Sciatic nerve (tissue), 2 donors: ENCODE measurements at places on chromosomes 11 and 22.

DNA sequence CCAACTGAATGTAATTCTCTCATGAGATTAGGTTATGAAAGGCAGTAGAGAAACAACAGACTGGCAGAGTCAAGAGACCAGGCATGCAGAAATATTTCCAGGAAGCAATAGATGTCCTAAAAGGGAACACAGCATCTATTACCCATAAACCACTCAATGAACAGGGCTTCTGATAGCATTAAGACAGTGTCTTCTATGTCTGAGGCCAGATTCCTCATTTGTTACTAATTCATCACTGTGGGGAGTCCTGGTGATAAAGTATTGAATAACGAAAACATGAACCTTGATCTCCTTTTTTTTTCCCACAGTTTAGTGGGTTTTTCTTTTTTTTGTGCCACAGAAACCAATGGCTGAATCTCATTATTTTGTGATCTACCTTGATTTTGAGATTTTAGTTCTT, 339.0 kb downstream of the METTL15 start:
- no peak for DNase-seq

GRCh38 chr11:65700399-65700798, 11.7 kb upstream of the KAT5 start:
- no peak for DNase-seq

GRCh38 chr11:57339328-57339727, 1.2 kb downstream of the P2RX3 start:
- DNase-seq, result no peak

GRCh38 chr11:102157219-102157618, 47.0 kb downstream of the YAP1 start:
- no peak for DNase-seq

DNA sequence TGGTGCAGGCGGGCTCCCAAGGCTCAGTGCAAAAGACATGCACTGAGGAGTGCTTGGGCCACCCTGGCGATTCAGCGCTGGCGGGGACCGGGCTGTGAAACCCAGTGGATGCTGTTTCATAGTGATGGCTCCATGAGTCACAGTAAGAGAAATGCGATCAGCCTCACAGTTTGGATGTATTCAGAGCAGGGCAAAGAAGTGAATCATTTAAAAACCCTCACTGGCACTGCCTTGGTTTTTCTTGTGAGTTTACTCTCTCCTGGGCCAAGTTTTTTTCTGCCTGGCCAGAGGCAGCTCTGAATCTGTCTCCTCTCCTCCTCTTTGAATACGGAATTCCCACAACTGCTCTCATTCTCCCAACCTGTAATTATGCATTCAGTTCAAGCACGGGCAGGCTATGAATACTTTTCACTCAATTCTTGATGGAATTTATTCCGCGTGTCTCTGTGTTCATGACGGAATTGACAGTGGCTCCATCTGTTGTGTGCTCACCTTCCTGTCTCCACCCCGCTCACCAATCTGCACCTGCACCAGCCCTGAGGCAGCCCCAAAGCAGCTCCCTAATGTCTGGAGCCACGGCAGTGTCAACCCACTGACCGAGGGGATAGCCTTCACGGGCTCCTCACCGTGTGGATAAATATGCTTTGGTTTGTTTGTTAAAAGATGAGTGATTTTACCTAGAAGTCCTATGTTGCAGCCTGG, 14.9 kb downstream of the ADAMTS8 start:
- no peak for DNase-seq

GRCh38 chr22:28600546-28601143, 79.0 kb downstream of the TTC28 start:
- DNase-seq, result no peak

DNA sequence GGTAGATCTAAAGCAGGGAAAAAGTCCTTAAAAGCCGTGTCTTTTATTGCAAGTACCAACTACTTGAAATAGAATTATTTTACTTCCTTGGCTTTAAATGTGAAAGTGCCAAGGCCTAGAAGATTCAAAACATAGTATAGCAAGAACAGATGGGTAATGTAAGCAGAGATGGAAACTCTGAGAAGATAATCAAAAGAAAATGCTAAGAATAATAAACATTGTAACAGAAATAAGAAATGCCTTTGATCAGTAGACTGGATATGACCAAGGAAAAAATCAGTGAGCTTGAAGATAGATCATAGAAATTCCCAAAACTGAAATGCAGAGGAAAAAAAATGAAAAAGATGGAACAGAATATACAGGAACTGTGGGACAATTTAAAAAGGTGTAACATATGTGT, 113.1 kb downstream of the BLID start:
- DNase-seq, result no peak

DNA sequence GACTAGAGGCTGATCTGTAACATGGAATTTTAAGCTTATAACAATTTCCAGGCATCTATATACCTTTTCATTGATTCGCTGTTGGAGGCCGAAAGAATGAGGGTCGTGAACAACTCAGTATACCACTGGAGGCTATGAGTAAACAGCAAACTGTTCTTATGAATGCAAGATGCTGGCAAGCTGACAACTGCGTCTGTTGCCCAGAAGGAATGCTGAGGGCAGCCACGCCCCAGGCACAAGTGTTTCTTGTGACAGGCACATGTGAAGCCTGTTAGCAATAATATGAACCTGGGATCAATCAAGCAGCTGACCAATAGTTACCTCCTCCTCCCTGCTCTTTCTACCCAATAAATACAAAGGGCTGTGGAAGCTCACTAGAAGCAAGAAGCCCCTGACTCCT, 15.3 kb downstream of the RTCB start:
- DNase-seq, result no peak
